ENCODE measurements at places on chromosomes 11 and 22.

DNA sequence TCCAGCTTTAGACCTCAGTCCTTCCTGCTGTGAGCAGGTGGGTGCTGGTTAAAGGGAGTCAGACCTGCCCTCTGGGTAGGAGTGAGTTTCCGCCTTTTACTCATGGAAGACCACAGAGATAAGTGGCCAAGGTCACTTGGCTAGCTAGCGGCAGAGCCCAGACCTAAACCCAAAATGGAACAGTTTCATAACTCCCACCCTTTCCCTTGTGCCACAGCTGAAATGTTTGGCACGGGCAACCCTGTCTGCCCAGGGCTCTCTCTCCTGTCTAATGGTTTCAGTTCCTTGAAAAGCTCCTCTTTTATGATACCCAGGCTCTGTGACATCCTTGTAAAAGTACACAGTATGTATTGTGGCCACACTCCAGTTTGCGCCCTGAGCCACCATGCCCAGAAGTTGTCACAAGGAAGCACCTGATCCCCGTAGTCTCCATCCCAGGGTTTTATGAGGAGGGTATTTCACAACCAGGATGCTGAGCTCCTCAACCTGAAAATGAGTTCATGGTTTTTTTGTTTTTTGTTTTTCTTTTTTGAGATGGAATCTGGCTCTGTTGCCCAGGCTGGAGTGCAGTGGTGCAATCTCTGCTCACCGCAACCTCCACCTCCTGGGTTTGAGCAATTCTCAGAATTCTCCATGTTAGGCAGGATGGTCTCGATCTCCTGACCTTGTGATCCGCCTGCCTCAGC, 5.1 kb downstream of the MB start:
- DNase-seq = no peak

DNA sequence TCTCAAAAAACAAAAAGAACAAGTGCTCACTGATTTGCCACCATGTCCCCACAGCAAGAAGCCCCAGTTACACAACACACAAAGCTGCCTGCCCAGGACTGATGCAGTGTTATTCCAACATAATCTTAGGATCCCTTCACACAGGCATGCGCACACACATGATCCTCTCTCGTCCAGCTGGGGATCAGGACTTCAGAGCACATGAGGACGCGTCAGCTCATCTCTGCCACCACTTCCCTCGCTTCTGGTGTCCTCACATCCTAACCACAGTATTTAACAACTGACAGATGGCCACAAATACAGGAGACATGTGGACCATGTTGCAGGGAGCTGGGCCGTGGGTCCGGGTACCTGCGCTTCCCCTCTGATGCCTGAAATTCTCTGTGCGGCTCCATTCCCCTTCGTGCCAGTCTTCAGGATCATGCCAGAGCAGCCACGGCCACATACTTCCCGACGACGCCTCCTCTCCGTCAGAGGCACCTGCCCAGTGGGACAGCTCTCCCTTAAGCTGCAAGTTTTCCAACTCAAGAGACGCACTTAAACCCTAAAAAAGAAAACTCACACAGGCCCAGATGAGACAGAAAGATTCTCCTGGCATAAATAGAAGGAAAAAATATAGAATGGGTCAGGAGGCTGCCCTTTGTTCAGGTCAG, 68.3 kb downstream of the PACSIN2 start:
- DNase-seq = no peak

DNA sequence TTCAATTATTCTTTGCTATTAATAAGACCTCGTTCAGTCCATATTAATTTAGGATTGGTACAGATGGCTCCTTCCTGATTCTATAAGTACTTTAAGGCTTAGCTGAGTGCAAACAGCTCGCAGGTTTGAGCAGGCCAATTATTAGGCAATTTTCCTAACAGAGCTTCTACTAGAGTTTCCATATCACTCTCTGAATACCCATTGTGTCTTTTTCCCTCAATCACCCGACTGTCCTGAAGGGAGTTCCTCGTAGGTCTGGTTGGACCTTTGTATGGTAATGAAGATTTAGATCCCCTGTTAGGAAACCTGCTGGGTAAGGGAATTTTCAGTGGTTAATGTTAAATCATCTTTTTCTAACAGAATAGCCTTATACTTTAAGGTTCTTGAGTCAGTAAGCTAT, 61.1 kb downstream of the ARHGAP42 start:
- DNase-seq = no peak

- no peak for DNase-seq
Observed at GRCh38 chr11:57364851-57365660, 15.9 kb downstream of the PRG3 start.

DNA sequence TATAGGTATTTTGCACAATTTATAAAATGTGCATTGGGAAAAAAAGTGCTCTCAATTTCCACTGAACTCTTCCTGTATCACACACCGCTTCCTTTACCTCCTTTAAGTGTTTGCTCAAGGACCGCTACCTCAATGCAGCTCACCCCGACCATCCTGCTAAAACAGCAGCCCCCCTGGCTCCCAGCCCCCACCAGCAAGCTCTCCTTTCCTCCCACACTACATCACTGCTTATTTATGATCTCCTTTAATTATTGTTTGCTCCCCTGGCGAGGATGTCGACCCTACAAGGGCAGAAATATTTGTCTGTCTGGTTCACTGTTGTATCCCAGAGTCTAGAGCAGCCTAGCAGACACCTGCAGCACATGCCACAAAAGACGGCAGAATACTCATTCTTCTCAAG, 10.0 kb downstream of the SHANK2 start:
- DNase-seq = no peak

GRCh38 chr11:29937526-29937925, 79.3 kb downstream of the KCNA4 start:
- DNase-seq = no peak

DNA sequence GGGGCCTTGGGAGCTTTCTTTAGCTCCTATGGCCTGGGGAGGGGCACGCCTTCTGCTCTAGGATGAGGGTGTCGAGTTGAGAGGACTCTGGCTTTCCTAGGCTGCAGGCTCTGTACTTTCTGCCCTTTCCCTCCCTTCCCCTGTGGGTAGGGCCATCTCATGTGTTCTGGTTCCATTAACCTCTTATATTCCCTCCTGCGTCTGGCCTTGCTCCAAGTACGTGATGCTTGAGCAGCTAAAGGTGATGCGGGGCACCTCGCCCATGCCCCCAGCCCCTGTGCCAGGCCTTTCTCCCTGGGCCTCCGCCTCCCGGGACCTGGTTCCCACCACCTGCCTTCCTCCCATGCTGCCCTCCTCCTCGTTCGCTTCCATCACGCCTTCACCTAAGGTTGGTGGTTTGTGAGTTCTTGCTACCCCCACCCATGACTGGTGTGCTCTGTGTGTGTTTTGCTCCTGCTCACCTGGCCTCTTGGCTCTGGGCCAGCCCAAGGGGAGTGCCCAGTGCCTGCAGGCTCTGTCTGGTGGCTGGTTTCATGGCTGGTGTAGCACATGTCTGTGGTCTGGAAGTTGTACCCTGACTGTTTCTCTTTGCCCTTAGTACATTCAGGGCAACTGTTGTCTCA, 34.1 kb downstream of the PHLDB1 start:
- DNase-seq = no peak

DNA sequence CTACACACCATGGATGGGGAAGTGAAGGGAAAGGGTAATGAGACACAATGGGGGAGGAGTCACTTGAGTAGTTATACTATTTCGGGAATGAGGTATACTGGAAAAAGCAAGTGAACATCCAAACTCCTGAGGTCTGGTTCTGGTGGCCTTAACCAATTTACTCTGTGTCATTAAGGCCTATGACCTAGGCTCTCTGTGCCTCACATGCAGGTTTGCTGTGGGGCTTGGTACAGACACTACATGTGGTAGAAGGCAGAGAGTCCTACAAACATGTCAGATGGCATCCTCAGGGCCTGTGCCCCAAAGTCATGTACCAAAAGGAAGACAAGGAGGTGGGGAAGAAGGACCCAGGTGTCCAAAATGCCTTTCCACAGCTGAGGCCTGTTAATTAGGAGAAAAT, 98.9 kb downstream of the TRIM29 start:
- no peak for DNase-seq

GRCh38 chr11:40236526-40236925, 1222.9 kb downstream of the LRRC4C start:
- no peak for DNase-seq

- DNase-seq = no peak
Observed at GRCh38 chr11:126410649-126411048, 55.2 kb downstream of the ST3GAL4 start.

GRCh38 chr22:23682827-23683355, 7.9 kb upstream of the RGL4 start:
- no peak for DNase-seq

- no peak for DNase-seq
Observed at GRCh38 chr22:37675930-37676735, 697 bp downstream of the LGALS1 start.

DNA sequence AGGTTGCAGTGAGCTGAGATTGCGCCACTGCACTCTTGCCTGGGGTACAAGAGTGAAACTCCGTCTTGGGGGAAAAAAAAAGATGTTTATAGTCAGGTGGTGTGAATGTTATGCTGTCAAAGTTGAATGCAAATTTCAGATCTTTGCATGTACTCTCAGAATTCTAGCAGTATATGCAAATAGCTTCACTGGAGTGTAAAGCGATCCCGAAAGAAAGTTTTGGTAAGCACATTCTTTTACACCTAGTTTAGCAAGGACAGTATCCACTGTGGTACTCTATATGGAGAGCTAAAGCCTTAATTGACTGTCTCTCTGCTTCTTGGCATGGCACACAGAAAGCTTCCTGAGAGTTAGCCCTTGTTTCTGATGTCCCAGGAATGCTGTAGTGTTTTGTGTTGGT, 4.0 kb downstream of the JAM3 start:
- DNase-seq = no peak

DNA sequence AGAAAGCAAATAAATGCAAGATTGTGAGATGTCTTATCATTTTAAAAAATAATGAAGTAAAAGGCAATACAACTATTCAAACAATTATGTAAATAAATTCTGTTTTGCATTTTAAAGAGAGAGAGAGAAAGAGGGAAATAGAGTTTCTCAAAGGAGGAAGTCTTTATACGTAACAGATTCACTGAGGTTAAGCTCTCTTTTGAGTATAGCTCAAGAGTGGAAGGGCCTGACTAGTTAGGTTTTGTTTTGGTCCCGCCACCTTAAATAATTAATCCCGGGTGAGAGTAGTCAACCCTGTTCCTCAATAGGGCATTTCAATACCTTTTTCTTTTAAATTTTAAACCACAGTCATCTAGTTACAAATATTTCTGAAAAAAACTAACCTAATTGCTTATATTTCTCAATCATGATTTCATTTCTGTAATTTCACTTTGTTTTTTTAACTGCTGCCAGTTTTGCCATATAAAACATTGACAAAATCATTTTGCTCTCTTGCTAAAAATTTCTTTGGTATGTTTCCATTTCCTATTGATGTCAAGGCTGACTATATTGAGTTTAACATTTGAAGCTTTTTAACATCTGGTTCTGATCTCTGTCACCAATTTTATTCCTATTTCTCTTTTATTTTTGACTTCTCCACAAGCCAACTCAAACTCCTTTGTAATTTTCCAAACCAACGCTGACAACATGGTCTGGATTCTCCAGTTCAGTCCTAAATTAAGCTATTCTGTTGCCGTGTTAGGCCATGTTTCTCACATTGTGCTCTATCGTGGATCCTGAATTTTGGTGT, 10.3 kb downstream of the OR10D3 start:
- DNase-seq = no peak

GRCh38 chr11:129248618-129249017, 56.5 kb upstream of the ARHGAP32 start:
- DNase-seq = no peak

DNA sequence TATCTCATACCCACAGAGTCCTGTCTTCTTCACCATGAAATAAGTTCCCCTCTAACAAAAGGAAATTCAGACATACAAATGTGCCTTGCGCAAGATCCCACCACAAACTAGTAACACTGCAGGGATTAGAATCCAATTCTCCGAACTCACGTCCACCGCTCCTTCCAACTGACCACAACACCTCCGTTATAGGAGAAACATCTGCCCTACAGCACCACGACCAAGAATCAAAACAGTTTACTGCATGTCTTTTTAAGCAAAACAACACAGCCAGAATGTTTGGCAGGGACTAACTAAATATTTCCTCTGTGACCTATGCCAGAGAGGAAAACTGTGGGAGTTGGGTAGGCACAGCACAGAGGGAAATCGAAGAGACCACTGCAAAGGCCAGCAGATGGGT, 72.7 kb upstream of the AKIP1 start:
- no peak for DNase-seq

GRCh38 chr11:134562196-134562595, 150.2 kb upstream of the B3GAT1 start:
- DNase-seq = no peak

DNA sequence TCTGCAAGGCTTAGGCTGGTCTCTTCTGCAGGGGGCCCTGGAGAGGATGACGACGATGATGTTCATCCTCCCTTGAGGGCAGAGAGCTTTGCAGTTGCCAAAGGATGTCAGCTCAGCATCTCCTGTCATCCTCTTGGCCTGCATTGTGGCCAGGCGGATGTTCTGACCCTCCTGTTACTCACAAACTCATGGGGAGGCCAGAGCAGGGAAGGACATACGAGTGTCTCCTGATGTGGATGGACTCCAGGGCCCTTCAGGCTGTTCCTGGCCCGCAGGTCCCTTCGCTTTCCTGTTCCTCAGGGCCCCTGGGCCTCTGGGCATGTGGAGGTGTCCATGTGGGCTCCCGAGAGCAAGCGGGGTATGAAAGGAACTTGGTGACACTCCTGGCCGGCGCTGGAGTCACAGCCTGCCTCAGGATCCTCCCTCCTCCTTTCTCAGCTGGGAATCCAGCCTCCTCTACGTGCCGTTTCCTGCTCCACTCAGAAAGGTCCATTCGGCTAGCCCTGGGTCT, 8.5 kb downstream of the ADORA2A start:
- DNase-seq = no peak

Measured in stimulated activated CD4-positive, alpha-beta T cell treated with anti-CD3 and anti-CD28 coated beads, Interleukin-4, amount 100 ng/mL, for 1 hour (primary cell).